Anterior cingulate cortex (tissue), 58 donors: ENCODE measurements at places on chromosomes 2 and 18.

- no peak for DNase-seq
These were observed 189.7 kb downstream of the PID1 start for GRCh38 chr2:229081411-229081810.

GRCh38 chr2:169781249-169782013, 17.2 kb upstream of the SSB start:
- no peak for DNase-seq

- no peak for DNase-seq
These were observed 145.6 kb upstream of the NCK2 start for GRCh38 chr2:105598829-105599698.

- DNase-seq, result no peak
These were observed 488.3 kb upstream of the MAP2 start for GRCh38 chr2:208935531-208935930.

DNA sequence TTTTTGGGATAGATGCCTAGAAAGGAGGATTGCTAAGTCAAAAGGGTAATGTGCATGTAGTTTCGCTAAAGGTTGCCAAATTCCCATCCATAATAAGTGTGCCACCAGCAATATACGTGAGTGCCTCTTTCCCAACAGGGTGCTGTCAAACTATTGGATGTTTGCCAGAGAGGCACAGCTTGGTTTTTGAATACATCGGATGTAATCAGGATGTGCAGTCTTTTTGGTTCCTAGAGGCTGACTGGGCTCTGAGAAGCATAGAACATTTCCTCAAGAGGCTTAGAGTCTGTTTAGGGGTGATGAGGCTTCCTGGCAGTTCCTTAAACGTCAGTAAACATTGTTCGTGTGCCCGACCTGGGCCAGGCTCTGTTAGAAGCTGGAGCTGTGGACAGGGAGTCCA, 28.0 kb downstream of the AGAP1 start:
- DNase-seq, result no peak

DNA sequence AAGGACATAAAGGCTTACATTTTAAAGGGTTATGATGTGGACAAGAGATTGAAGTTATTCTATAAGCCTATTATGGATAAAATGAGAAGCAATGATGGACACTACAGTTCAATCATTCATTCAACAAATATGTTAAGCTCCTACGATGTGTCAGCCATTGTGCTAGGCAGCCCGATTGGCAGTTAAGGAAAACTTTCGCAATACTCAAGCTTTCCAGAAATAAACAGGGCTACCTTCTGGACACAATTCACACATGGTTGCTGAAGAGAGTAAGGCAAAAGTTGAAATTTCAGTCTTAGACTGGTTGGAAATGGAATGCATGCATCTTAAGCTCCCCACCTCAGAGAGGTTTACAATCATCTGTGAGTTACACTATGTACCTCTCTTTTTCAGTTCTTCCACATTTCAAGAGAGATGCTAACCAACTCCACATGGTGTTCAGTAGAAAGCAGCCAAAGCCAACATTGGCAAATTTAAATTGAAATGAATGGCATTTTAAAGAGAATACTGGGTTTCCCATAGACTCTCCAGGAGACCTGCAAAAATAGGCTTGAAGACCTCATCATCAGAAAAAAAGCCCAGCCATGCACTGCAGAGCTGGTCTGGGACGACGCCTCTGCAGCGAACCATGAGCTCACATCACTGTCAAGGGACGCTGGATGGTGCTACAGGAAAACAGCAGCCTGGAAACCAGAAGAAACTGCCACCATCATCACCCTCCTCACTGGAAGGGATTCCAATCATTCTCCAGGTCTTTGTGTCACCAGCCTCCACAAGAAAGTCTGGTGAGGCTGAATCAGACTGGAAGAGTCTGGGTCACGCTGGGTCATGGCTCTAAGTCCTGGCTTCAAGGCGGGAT, 276.3 kb downstream of the AFF3 start:
- DNase-seq, result no peak

- DNase-seq, result no peak
These were observed 8.6 kb upstream of the RNF152 start for GRCh38 chr18:61901323-61901986.

- DNase-seq, result no peak
These were observed 13.9 kb downstream of the NOSTRIN start for GRCh38 chr2:168816369-168816768.
